Nucleus accumbens (tissue), 56 donors: ENCODE measurements at places on chromosomes 16 and 17.
A peak's percentile ranks its signal among the peaks of the same experiment; 100 is the strongest.

- DNase-seq: no peak
Measured at GRCh38 chr17:41339571-41340172, 11.0 kb downstream of the KRT33A start.

DNA sequence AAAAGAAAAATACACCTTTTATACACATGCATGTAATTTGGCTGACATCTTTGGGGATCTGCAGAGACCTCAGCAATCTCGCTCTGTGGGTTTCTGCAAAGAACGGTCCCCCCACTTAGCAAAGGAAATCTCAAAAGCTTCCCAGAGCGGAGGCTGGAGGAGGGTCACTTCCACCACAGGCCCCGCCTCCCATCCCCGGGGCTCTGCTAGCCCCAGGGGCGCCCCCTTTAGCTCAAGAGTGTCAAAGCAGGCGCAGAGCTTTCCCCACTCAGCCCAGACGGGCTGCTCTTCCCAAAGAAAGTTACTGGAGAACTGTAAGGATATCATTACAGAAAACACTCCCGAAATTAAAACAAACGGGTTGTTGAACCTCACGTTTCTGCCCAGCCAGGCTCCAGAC lies 11.4 kb downstream of the SLC13A5 start:
- no peak for DNase-seq

DNA sequence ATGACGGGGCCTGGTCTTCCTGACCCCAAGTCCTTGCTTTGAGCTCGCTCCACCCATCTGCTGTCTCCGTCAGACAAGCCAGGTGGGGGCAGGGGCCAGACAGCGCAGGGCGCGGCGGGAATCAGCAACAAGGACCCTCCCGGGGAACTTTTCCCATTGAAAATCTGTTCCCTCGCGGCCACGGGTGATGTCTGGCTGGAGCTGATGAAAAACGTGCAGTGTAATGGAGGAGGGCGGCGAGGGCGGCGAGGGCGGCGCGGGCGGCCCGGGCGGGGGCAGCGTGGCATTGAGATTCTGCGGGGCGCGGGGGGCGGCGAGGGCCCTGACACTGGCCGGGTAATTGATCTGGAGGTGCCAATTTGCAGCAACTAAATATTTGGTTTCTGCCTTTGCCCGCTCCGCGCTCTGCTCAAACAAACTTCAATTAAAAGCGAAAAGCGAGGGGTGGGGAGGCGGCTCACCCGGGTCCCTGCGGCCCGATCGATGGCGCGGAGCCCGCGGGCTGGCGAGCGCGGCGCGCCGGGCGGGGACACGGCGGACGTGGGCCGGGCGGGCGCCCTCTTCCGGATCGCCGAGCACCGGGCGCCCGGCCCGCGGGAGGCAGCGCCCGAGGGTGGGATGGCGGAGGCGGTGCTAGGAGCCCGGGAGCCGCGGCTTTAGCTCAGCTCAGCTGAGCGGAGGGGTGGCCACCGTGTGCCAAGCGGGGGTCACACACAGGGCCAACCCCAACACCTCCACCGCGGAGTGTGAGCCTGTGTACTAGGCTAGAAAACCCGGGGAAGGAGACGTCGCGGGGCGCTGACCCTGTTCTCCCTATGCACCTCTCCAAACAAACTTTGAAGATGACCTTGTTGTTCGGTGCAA lies 32.4 kb downstream of the DCAKD start:
- no peak for DNase-seq

- DNase-seq: peak; percentile 19
Measured at GRCh38 chr16:67430977-67431774, at the start of gene HSD11B2. Gene HSD11B2 (plus strand): TSS chr16:67431121. CDS start chr16:67431249, 128 bp downstream.

- no peak for DNase-seq
Measured at GRCh38 chr17:82929676-82930042, 89.8 kb upstream of the ZNF750 start.

GRCh38 chr17:3669548-3669947 lies 936 bp downstream of the EMC6 start:
- no peak for DNase-seq

DNA sequence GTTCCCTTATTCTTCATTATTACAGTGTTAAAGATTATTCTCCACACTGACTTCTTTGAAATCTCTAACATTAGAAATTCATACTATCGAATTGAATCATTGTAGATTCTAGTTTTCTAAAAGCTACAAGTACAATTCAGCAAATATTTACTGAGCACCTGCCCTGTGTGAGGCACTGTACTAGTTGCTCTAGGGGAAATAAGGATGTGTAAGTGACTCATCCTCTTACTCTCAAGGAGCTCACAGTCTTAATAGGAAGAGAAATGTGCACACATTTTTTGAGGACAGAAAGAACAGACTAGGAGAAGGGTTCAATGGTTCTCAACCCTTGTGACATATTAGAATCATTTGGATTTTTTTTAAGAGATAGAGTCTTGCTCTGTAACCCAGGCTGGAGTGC lies 7.7 kb upstream of the SLFN12L start:
- DNase-seq: no peak

DNA sequence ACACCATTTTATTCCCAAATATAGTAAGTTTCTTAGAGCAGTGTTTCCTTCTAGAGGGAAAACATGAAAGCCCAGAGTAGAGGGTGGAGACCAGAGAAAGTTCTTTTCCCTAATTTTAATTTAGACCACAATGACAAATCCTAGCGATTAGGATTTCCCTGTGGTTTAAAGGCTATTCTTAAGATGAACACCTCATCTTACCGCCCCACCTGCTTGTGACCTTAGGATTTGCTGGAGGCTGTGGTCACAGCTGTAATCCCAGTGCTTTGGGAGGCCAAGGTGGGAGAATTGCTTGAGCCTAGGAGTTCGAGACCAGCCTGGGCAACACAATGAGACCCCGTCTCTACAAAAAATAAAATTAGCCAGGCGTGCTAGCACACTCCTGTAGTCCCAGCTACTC lies 51.1 kb downstream of the GPRC5B start:
- no peak for DNase-seq

- DNase-seq: no peak
Measured at GRCh38 chr17:71084838-71085237, 915.5 kb downstream of the KCNJ2 start.

DNA sequence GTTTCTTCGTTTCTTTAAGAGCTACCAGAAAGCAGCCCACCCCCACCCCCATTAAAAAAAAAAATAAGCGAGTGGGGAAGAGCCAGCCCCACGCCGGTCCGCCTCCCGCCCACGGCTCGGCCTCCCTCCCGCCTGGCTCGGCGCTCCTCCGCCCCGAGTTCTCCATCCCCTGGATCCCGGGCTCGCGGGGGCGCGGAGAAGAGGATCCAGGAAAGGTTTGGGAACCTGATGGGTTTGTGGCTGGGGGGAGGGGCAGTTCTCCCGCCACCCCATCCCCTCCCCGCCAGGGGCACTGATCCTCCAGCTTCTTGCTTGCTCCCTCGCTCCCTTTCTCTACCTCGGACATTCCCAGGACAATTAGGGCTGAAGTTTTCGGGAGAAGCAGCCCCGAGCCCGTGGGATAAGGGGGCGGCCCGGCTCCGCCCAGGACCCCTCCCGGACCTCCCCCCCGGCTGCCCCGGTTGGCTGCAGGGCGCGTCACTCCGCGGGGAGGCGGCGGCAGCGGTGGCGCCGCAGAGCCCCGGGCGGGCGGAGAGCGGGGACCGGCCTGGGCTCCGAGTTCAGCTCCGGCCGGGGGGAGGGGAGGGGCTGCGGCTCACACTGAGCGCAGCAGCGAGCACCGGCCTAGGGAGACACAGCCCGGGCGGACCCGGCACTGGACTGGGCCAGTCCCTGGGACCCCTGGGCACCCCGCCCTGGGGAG lies 1.0 kb upstream of the SALL1 start:
- peak; percentile 77 for DNase-seq

GRCh38 chr16:79571065-79571902 lies 29.3 kb downstream of the MAF start:
- DNase-seq: no peak

GRCh38 chr16:8869212-8869987 lies 594 bp upstream of the CARHSP1 start:
- DNase-seq: no peak

GRCh38 chr16:27401768-27402568 lies at the start of gene IL21R:
Gene IL21R (plus strand): TSS chr16:27402174. CDS start chr16:27430072, 27,898 bp downstream.
- DNase-seq: no peak

GRCh38 chr17:8844229-8845218 lies 22.9 kb downstream of the PIK3R6 start:
- DNase-seq: no peak

DNA sequence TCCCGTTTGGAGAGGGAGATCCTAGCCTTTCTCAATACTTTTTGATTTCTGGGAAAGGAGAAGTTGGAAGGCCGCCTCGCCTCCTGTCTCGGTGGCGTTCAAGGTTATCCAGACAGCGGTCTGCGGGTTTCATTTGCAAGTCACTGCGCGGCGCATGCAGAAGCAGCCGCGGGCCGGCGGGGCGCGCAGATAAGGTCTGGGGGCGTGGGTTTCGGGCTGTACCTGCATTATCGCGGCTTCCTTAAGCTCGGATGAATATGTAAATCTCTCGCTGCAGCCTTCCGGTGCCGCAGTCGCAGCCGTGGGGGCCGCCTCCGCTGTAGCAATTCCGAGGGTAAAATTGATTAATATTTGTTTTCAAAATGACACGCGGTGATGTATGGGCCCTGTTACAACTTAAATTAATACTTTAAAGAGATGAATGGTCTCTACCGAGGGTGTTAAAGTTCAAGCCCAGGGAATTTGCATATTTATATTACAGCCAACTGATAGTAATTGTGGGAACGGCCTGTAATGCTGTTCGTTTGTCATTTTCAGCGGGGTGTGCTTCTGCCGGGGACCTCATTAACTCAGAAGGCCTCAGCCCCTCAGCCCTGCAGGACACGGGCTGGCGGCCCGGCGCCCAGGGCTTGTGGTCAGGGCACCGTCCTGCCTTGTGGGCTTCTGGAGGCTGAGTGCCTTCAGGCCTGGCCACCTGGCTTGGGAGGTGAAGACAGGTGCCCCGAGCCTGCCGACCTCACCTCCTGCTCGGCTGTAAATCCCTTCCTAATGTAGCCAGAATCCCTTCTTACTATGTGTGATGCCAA lies 99.4 kb downstream of the CYLD start:
- DNase-seq: no peak

- DNase-seq: peak; percentile 64
Measured at GRCh38 chr16:79598348-79599181, 2.0 kb downstream of the MAF start.

- no peak for DNase-seq
Measured at GRCh38 chr17:64160378-64160777, 30.4 kb upstream of the ERN1 start.

DNA sequence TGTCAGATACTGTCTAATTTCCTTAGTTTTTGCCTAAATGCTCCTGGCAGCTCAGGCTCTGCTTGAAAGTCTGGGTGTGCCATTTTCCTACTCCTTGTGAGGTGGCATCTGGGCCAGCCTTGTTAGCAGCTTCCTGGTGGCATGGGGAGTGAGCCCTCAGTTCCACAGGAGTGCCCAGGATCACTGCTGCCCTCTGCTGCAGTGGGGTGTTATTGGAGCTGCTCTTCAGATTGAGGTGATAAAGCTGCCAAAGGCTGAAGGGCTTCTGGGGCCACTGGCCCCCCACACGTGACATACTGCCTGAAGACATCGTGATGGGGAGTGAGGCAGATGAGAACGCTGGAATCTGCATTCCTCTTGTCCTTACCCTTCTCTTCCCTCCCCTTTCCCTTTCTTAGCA lies 27.4 kb downstream of the CEP95 start:
- DNase-seq: no peak

DNA sequence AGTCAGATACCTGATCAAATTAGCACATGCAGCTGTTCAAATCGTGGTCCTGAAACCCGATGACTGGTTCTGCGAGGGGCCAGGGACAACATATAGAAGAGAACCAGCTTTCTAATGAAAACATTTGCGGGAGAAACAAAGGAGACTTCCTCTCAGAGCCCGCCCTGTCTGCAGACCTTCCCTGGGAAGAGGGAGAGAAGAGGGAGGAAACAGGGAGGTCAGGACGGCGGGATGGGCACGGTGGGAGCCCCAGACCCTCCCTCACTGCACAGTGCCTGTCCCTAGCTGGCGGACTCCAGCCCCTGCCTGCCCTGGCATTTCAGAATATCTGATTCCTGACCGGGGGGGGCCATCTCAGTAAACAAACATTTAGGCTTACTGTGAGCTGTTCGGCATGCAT lies 317.3 kb downstream of the FOXL1 start:
- DNase-seq: no peak

- no peak for DNase-seq
Measured at GRCh38 chr16:24995469-24995868, 19.7 kb downstream of the ARHGAP17 start.

DNA sequence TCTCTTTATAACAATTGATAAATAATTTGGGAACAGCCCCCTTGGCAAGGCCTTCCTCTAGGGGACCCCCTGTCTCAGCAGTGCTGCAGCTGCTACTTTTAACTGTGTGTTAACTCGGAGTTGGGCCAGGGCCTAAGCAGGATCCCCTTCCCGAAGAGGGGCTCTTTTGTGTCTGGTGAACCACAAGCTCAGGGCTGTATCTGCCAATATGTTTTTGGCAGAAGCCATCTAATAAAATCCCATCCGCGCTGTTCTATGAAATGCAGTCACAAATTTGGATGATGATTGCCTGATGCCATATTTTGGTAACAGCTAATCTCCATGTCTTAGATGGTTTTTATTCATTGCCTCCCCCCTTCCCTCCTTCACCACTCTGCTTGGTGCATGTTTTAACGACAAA lies 267.7 kb downstream of the FTO start:
- DNase-seq: no peak

DNA sequence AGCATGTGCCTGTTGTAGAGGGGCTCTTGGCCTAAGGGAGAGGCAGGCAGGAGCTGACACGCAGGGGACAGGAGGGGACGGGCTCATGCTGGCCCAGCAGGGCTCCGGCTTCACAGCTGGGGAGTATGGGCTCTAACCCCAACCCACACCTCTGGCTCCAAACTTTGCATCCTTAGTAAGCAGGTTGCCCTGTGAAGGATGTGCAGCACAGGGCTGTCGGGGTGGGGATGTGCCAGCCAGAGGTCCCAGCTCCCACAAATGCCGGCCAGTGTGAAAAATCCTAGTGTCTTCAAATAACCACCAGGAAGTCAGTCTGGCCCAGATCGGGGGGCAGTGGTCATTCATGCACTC lies 14.0 kb upstream of the FAM83G start:
- DNase-seq: no peak

DNA sequence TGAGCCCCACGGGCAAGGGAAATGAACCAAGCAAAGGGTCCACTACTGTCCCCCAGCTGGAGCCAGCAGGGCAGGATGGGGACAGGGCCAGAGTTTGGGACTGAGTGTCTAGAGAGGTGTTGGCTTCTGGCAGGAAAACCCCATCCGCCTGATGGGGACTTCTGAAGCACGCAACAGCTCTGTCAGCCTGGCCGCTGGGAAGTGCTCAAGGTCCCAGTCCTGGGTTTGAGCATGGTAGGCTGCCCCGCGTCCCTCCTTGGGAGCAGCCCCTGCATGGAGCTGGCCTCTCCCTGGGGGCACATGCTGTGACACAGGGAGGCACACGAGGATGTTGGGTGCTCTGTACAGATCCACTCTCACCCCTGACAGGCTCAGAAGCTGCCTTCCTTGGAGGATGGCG lies 14.6 kb downstream of the ACE start:
- no peak for DNase-seq

- no peak for DNase-seq
Measured at GRCh38 chr17:9645851-9646545, 681 bp downstream of the USP43 start.

DNA sequence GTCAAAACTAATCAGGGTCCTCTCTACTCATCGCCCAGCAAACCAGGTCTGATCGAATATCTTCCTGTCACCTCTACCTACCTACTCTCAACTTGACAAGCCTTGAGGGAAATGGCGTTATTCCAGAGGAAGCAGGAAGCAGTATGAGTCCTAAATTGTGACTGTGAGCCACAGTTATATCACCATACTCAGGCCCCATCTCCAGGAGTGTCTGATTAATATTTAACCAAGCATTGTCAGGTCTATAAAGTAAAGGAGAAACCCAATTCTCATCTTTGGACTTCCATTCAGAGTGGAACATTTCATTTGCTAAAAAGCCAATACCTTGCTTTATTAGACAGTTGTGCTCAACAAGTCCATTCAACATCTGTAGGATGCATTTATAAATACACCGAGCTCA lies 17.8 kb upstream of the CLEC3A start:
- no peak for DNase-seq
